Stimulated activated CD4-positive, alpha-beta T cell treated with anti-CD3 and anti-CD28 coated beads, TNF-alpha, amount 100 ng/mL, for 1 hour (primary cell): ENCODE measurements at places on chromosomes 3 and 15.

- no peak for DNase-seq
These were observed 392.0 kb upstream of the RORA start for GRCh38 chr15:61621146-61621545.

- DNase-seq, result no peak
These were observed 84.7 kb upstream of the PTX3 start for GRCh38 chr3:157351981-157352380.

DNA sequence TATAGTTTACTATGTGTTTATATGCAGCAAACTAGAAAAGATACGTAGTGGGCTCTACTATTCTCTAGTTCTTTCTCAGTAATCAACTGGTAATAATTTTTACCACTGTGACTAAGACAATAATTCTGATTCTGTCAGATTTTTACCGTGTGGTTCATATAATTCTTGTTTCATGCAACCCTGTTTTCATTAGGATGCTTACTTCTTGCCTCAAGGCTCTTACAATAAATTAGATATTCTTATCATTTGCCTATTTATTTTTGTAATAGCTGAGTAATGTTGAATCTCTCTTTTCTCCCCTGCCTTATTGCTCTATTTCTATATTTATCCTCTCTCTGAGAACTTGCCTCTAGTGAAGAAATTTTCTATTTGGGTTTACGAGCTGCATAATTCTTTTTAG lies 524.7 kb downstream of the NAALADL2 start:
- DNase-seq, result no peak

GRCh38 chr3:119175872-119176756 lies 2.7 kb downstream of the UPK1B start:
- no peak for DNase-seq

- no peak for DNase-seq
These were observed 10.9 kb upstream of the FAM107A start for GRCh38 chr3:58588030-58588614.

DNA sequence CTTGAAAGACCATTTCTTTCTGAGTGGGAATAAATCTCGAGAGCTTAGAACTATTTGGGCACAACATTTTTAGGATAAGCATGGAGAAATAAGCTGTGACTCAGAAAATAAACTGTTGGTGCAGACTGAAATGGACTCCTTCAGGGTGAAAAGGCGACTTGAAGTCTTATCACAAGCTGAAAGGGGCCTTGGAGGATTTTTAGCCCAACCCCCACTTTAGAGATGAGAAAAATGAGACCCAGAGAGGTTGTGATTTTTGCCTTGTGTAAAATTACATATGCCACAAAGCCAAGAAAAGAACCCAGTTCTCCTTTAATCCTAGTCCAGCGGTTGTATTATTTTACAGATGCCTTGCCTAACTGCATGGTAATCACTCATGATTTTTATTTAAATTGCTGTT lies 1.5 kb downstream of the ATP1B3 start:
- DNase-seq, result no peak

- no peak for DNase-seq
These were observed 17.3 kb upstream of the HRH1 start for GRCh38 chr3:11136830-11137626.

- no peak for DNase-seq
These were observed 211.3 kb downstream of the XXYLT1 start for GRCh38 chr3:195059471-195060216.

DNA sequence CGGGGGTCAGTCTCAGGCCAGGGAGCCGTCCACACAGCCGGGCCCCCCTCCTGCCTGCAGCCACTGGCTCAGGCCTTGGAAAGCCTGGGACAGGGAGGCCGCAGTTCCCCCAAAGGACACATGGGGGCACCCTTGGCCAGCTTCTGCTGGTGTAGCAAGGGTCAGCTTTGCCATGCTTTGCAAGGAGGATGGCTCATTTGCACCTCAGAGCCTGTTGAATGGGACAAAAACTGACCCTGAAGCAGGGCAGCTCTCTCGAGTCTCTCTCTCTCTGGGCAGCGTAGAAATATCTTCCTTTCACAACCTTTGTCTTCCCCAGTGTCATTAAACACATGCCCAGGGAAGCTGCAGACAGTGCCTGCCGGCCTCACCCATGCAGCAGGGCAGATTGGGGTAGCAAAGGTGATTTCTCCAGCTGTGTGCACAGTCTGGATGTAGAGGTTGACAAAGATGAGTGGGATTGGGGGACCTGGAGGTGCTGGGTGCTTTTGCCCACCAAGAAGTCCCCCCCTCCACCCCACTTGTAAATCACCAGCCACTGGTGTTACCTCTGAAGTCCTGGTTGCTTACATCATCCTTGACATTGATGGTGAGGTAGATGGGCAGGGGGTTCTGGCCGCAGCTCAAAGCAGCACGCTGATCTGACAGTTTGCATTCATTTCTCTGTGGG lies 17.4 kb upstream of the EHD4 start:
- peak; percentile 51 for DNase-seq

DNA sequence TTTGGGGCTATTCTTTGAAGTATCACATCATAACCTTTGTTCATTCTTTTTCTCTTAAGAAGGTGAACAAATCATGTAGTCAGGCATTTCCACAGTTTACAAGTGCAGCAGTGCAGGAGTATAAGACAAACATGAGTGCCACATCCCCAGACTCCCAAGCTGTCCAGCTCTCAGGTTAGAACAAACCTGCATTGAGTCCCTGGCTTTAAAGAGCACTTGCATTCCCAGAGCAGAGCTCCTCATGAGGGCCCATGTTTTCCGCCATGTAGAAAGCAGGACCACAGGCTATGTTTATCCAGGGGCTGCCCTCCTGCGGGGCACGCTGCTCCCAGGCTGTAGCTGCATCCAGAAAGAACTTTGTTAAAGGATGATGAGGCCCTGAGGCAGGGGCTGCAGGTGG lies 267.7 kb downstream of the TLE3 start:
- no peak for DNase-seq

DNA sequence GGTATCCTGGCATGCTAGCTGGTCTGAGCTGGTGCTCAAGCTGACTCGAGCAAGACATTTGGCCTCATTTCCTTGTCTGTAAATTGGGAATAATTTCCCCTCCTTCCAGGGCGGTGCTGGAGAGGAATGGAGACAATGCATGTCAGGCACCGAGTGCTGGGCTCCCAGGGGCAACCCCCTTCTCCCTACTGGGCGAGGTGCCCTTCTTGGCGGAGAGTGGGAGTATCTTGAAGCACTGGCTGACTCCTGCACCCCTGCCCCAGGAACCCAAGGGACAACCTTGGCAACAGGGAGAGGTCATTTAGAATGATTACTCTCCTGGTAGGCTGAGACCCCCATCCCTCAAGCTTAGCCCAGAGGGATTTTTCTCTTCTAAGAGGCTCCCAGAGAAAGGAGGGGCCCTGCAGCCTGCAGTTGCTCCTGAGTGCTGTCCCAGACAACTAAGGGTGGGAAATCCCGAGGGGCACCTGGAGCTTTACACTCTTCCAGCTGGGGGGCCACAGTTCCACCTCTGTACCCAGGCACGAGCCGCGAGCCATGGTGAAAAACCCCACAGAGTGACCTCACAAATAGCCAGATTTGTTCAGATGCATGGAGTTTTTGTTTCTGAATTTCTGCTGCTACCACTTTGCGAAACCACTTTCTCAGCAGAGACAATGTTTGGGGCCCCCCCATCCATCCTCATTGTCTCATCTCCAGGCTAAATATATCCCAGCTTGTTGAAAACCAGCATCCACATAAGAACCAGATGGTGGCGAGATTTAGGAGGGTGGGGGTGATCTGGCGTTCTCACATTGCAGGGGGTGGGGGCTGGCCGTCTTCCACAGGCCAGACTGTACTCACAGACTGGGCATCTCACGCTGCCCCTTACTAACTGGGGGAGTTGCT lies 44.8 kb downstream of the ABTB1 start:
- DNase-seq, result no peak

DNA sequence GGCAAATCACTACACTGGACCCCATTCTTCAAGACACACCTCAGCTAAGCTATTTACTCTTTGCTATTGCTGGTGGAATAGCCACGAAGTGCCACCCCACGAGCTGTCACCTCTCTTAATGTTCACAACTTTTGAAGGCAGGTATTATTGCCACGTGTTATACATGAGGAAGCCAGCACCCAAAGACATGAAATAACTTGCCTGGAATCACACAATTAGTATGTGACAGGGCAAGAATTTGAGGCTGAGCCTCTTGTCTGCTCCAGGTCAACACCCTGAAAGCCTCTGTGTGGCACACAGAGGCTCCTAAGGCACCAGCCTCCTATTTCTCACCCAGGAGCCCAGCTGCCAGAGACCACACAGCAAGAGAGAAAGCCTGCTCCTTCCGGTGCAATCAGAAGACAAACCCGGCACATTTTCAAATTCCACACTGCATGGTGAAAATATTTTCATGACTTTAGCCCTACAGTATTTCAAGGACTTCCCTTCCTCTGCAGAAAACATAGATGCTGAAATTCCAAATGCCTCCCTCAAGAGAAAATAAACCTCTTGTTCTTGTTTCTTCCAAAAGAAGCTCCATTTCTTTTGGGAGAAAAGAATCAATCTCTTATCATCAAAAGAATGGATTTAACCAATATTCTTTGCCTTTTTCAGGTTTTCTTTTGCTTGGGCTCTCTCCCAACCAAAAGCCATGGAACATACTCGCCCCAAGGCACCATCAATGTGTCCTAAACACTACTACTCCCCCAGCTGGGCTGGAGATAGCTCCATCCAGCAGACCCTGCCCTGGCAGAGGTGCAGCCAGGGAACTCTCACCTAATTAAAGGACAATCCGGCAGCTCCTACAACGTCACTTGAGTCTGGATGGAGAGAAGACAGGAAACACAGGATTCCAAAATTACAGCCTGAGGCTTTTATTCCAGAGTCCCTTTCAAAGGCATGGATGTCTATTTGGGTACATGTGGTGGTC lies 84.7 kb upstream of the THBS1 start:
- DNase-seq, result no peak

- no peak for DNase-seq
These were observed 315.3 kb upstream of the UBE2E2 start for GRCh38 chr3:22887664-22888291.

DNA sequence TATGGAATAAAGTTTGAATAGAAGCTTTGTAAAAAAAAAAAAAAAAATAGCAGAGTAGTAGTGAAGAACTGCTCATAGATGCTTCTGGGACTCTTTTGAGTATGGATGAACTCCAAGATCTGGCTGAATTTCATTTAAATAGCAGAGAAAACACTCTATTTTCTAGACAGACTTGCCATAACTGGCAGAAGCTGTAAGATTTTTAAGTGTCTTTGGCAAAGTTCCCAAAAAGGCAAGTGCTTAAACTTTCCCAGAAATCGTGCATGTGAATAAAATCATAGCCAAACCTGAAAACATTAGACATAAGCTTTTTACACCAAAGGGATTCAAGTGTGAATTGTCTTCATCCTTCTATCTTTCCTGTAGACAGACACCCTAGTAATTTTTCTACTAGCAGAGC lies 110.3 kb upstream of the MITF start:
- DNase-seq, result no peak

- DNase-seq, result no peak
These were observed 215.4 kb downstream of the SNRPN start for GRCh38 chr15:25170113-25170731.

DNA sequence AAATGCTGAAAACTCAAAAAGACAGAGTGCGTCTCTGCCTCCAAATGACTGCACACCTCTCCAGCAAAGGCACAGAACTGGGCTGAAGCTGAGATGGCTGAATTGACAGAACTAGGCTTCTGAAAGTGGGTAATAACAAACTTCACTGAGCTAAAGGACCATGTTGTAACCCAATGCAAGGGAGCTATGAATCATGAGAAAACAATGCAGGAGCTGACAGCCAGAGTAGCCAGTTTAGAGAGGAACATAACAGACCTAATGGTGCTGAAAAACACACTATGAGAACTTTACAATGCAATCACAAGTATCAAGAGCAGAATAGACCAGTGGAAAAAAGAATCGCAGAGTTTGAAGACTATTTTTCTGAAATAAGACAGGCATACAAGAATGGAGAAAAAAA lies 10.1 kb upstream of the AVEN start:
- no peak for DNase-seq

DNA sequence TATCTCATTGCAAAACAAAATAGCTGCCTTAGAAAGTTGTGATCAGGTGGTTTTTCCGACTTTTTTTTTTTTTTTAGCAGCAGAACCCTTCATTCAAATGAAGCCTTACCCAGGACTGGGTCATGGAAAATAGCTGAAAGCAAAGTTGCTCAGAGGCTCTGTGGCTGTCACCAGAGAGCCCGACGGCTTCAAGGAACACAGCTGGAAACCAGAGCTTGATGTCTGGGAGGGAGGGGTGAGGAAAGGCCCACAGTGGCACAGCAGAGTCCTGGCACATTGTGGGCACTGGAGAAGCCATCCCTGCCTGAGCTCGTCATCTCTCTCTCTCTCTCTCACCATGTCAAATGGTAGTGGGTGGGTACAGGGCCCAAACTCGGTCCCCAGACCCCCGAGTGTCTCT lies 77.5 kb downstream of the RPN1 start:
- DNase-seq, result no peak

DNA sequence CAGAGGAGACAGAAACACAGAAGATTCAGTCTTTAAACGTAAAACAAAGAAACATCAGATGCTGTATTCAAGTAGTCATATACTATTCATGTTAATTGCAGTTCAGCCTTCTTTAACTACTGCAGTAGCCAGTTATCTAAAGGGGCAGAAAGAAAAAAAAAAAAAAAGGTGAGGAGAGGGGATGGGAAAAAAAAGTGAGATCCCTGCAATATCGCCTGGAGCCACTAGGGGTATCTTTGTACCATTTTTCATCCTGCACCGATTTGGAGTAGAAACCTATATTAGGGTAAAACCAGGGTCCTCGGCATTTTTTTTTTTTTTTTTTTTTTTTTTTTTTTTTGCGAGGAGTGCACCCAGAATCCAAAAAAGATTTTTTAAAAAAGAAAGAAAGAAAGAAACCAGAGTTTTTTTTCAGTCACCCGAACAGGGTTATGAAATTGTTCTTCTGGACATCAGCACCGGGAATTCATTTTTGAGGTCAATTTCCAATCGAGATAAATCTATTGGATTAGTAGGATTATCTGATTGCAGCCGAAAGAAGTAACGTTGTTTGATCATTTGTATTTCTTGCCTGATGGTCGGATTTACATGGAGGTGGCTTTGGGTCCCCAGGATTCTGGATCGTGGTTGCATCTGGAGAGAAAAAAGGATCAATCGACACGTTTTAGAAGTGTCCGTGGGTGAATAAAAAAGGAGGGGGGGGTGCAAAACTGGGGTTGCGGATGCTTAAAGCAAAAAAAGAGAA lies 186.7 kb downstream of the NLGN1 start:
- no peak for DNase-seq

- DNase-seq, result no peak
These were observed 46.6 kb downstream of the ANP32A start for GRCh38 chr15:68774120-68774519.
